ENCODE measurements at places on chromosomes 1 and 21.

- DNase-seq = no peak
Observed at GRCh38 chr1:4915154-4915553, 260.7 kb downstream of the AJAP1 start.

- no peak for DNase-seq
Observed at GRCh38 chr1:3501437-3501836, 47.0 kb downstream of the ARHGEF16 start.

DNA sequence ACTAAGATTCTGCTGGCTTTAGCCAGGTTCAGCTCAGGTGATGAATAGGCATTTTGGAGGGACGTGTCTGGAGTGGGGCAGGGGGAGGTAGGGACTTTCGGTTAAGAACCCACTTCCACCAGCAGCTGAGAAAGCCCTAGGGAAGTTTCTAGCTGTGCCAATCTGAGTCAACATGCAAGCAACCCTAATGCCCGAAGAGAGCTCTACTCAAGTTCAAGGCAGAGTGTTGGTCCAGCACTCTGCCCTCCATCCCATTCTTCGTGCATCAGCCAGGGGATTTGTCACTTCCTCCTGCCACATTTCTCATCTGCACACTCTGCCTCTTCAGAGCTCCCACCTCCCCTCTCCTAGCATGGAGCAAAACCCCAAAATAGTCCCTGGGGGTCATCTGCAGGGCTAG lies 208.8 kb downstream of the HIVEP3 start:
- DNase-seq = no peak

- DNase-seq = no peak
Observed at GRCh38 chr21:42567214-42567555, 53.5 kb downstream of the SLC37A1 start.

GRCh38 chr1:221234791-221235190 lies 355.5 kb downstream of the HLX start:
- no peak for DNase-seq

GRCh38 chr1:54980528-54981241 lies at the start of gene TMEM61:
Gene TMEM61 (plus strand): TSS chr1:54980628. CDS start chr1:54981066, 438 bp downstream.
- peak; percentile 36 for DNase-seq

DNA sequence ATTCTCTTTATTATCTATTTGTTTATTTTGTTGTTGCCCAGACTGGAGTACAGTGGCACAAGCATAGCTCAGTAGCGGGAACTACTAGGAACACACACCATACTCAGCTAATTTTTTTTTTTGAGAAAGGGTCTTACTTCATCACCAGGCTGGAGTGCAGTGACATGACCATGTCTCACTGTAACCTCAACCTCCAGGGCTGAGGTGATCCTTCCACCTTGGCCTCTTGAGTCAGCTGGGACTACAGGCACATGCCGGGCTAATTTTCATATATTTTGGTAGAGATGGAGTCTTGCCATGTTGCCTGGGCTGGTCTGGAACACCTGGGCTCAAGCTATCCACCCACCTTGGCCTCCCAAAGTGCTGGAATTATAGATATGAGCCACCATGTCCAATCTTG lies 5.3 kb upstream of the TXNIP start:
- DNase-seq = no peak

- DNase-seq = no peak
Observed at GRCh38 chr1:246170574-246171261, 336.4 kb downstream of the SMYD3 start.

DNA sequence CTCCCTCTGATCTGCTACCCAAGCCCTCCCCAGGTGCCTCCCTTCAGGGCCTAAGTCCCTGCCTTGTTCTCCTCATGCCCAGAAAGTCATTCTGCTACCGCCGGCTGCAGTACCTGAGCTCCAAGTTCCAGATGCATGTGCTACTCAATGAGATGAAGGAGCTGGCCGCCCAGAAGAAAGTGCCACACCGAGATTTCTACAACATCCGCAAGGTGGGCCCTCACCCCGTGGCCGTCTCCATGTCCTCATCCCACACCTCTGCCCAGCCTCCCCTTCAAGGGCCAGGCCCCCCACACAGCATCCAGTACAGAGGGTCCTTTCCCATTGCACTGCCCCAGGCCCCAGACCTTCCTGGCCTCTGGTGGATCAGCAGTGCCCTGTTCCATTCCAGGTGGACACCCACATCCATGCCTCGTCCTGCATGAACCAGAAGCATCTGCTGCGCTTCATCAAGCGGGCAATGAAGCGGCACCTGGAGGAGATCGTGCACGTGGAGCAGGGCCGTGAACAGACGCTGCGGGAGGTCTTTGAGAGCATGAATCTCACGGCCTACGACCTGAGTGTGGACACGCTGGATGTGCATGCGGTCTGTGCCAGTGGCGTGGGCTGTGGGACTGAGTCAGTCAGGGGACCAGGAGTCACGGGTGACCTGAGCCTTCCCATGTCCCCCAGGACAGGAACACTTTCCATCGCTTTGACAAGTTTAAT lies 8.2 kb downstream of the AMPD2 start:
- DNase-seq = no peak

DNA sequence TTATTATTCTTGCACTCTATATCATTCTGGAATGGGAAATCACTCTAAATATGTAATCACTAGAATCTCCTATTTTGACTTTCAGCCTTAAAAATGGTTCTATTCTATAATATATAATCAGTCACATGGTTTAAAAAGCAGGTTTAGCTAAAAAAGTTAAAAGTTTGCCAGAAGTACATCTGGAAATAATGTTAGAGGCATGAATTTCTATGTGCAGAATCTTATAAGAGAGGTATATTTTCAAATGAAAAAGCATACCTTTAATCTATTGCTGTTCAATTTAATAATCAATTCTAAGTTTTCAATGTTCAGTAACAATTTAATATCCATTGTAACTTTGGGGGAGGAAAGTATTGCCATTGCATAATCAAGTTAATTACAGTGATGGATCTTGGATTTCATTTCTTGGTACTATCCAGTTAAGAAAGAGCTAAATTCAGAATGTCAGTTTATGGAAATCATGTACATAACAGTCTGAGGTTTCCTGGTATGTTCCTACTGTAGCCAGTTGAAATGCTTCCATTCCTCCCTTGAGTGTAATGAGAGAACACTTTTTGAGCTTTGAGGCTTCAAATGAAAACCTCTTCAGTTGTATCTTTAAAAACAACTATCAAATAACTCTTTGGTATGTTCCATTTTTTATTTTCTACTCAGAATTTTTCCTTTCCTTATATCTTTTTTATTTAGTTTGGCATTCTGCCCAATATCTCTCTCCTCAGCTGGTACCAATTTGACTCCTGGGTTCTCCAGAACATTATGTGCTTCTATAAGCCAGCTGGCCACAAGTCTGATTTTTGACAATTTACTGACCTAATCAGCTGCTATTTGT lies 175.7 kb upstream of the COL11A1 start:
- no peak for DNase-seq

GRCh38 chr1:52741259-52741658 lies 15.0 kb downstream of the ZYG11B start:
- DNase-seq = no peak

DNA sequence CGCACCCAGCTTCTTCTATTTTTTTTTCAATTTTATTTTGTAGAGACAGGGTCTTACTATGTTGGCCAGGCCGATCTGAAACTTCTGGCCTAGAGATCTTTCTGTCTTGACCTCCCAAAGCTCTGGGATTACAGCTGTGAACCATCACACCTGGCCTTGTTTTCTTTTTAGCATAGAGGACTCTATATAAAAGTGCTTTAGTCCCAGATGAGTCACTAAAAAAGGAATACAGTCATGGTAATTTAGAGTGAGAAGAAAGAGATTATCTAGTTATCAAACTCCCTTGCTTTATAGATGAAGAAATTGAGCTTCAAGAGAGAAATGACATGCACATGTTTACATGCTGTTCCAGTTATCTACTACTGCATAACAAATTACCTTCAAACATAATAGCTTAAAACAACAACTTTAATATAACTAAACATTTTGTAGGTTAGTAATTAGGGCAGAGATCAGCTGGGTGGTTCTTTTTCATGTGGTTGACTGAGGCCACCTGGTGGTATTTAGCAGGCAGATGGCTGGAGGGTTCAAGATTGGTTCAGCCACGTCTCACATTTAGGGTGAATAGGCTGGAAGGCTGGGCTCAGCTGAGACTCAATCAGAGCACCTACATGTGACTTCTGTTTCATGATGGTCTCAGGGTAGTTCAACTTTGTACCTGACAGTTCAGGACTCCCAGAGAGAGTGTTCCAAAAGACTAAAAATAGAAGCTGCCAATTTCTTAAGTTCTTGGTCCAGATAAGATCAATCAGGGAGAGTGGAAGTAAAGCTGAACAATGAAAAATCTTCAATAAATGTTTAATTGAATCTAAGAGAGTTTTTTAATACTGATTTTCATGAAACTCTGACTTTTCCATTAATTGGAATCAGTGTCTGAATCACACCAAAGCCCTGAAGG lies 16.9 kb upstream of the MTF2 start:
- DNase-seq = no peak

GRCh38 chr1:234571702-234572101 lies 38.3 kb downstream of the IRF2BP2 start:
- DNase-seq = no peak

- no peak for DNase-seq
Observed at GRCh38 chr1:170808216-170808885, 127.0 kb upstream of the MROH9 start.

GRCh38 chr1:162361349-162361748 lies 15.3 kb downstream of the SPATA46 start:
- no peak for DNase-seq

DNA sequence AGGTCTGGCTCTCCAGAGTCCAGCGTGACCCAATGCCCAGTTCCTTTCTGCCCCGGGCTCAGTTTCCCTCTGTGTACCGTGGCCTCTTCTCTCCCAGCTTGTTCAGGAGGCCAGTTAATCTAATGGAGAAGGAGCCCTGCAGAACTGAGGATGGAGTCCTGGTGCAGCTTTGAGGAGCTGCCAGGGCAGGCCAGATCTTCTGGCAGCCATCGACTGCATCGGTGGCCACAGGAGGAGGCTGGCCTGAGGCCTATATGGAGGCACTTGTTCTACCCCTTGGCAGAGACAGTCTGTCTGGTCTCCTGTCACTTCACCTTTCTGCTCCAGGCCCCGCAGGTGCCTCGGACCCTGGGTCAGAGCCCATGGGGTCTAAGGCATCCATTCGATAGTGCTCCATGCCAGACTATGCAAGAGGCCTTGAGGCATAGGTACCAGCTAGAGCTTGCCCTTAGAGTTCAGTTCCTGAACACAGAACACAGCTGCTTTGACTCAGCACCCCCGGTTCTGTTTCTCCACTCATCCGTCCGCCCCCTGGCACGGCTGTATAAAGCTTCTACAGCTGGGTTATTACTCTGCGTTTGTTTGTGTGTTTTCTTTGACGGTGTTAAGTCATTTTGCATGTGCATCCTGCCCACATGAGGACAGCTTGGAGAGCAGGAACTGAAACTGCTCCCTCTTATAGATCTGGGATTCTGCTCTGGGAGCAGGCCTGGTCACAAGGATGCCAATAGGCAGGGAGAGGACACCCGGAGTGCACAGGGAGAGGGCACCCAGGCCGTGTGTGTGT lies 18.5 kb upstream of the LRRN2 start:
- DNase-seq = no peak

DNA sequence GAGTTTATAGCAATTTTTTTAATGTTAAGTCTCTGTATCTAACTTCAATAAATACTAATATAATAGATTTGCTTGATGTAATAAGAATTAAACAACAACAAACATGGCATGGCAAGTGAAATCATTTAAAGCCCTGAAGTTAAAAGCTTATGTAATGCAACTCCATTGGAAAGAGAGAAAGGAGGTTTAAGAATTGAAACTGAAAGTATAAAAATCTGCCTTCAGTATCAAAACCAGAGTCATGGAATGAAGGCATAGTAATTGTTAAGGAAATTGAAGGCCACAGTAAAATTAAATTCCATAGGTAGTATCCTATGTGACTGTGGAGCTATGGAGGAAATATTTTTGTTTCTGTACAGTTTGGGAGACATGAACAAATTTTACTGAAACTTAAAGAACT lies 55.1 kb downstream of the PRDX6 start:
- no peak for DNase-seq

DNA sequence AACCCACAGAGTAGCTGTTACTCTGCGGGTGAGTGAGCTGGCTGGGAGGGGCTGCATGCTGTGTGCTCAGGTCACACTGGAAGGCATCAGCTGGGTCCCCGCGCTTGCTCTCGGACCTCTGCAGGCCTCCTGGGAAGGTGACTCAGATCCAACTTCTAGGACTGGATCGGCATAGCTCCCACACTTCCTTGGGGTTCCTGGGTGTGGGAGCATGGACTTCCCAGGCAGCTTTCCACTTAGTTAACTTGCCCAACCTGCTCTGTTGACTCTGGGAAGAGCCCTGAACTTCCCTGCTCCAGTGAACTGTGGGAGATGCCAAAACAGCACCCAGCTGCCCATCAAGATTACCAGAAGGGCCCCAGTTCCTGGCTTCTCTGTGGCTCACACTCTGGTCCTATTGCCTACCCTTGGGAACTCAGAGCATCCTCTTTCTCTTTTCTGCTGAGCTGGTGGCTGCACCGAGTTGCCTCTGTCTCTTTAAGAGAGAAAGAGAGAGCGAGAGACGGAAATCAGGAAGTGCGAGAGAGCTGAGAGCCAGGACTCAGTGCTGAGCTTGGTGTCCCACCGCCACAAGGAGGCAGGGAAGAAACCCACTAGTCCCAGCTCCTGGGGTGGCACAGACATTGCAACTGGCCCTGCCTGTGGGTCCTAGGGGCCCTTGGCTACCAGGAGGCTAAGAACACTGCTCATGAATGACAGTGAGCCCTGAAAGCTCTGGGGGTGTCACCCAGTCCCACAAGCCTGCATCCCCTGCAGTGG lies at the start of gene IKBKE:
Gene IKBKE (plus strand): TSS at position 544 of the 759 bp plus-strand sequence. CDS start 2,752 bp downstream, outside the sequence.
- peak; percentile 62 for DNase-seq

DNA sequence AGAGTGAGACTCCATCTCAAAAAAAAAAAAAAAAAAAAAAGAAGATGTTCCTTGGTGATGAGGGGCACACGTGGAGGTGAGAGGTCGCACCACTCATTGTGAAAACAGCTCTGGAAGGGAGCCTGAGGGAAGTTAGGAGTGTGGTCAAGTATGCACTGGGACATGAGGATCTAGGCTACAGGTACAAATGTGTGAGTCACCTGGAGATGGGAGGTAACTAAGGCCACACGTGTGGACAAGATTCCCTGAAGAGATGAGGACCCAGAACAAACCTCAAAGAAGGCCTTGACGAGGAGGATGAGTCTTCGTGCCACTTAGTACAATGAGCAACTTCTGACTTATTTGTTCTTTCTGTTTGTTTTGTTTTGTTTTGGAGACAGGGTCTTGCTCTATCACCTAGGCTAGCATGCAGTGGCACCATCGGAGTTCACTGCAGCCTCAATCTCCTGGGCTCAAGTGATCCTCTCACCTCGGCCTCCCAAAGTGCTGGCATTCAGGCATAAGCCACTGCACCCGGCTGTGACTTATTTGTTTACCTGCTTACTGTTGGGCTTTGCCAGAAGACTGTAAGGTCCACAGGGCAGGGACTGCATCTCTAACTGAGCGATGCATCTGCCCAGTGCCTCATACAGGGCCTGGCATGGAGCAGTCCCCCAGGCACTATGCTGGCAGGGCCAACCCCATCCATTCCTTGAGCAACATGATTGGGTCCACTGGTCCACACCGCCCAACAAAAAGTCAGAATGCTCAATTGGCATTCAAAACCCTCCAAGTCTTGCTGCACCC lies 6.4 kb downstream of the ASAP3 start:
- no peak for DNase-seq

DNA sequence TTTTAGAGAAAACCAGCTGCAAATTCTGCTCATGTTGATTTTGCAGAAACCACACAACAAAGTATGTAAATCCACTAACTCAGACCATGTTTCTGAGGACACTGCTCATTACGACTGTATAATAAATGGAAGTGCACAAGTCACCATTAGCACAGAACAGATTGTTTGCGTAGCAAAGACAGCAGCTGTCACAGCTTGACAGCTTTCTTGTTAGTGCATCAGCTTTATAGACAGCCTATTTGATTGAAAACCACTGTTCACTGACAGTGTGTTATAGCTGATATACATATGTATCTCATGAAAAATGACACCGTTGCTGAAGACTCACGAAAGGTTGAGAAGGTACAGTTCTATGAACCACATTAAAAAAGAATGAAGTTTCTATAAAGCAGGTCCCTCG lies 560.2 kb upstream of the ZRANB2 start:
- no peak for DNase-seq

Data from pancreas (tissue), 10 donors.